ENCODE measurements at places on chromosomes 3 and 15. TPM values are rescaled to one million over a fixed set of nuclear protein-coding genes. Genes with fewer than 3 reads are reported as not detected.

Gene NLGN1
- 0.92 TPM for total RNA-seq

Gene UQCC5
- total RNA-seq = 14.5 TPM

Gene ZFAND6
- 96.6 TPM for total RNA-seq

- no peaks in the 10 kb centered on the region for H3K4me1 ChIP-seq
- no peak overlapping the region for H3K4me3 ChIP-seq
- no peak overlapping the region for H3K27ac ChIP-seq
- H3K27me3 ChIP-seq = no peaks in the 10 kb centered on the region
- H3K36me3 ChIP-seq = no peaks in the 10 kb centered on the region
- no peak for DNase-seq
Observed at GRCh38 chr3:143216709-143217182, 97.2 kb downstream of the CHST2 start.

DNA sequence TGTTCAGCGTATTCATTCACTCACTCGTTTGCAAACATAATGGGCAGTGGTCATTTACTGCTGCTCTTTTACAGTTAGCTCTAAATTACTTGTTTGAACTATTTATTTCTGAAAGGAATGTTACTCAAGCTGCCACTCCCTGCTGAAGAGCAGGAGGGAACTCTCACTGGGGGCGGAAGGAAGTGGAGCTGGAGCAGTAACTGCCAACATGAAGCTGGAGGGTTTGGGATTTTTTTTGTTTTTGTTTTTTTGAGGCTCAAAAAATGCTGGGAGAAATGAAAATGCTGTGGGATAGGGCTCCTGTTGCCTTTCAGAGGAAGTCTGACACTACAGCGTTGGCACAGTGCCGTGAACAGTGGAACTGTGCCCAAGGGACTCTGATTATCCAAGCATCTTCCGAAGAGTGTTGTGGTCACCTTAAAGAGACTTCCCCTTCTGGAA, 44.1 kb downstream of the SENP2 start:
- no peak overlapping the region for H3K4me3 ChIP-seq
- H3K4me1 ChIP-seq = peaks cover 13% of the 10 kb centered on the region
- H3K27ac ChIP-seq = peak overlapping the region; percentile 43
- H3K27me3 ChIP-seq = no peaks in the 10 kb centered on the region
- peaks cover 2% of the 10 kb centered on the region for H3K36me3 ChIP-seq
- DNase-seq = peak; percentile 45

DNA sequence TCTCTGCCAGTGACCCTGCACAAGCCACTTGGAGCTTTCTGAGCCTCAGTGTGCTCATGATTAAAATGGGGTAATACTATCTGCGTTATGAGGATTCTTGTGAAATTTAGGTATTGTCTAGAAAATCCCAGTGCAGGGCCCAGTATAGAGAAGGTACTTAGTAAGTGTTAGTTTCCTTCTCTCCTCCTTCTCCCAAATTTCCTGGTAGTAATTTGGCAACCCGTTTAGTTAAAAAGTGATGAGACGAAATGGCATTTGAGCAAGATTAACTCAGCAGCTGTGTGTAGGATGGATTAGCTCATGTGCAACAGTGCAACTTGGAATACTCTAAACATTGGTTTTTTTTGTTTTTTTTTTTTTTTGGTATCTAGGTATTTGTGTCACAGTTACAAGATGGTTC, 84.6 kb downstream of the SLCO3A1 start:
- H3K27me3 ChIP-seq = peaks cover 16% of the 10 kb centered on the region
- H3K36me3 ChIP-seq = no peaks in the 10 kb centered on the region
- DNase-seq = no peak
- no peak overlapping the region for H3K27ac ChIP-seq

GRCh38 chr3:147574621-147575020, 165.5 kb downstream of the ZIC1 start:
- H3K36me3 ChIP-seq = no peaks in the 10 kb centered on the region
- H3K4me1 ChIP-seq = no peaks in the 10 kb centered on the region
- H3K27ac ChIP-seq = no peak overlapping the region
- peaks cover 33% of the 10 kb centered on the region for H3K27me3 ChIP-seq
- no peak for DNase-seq

DNA sequence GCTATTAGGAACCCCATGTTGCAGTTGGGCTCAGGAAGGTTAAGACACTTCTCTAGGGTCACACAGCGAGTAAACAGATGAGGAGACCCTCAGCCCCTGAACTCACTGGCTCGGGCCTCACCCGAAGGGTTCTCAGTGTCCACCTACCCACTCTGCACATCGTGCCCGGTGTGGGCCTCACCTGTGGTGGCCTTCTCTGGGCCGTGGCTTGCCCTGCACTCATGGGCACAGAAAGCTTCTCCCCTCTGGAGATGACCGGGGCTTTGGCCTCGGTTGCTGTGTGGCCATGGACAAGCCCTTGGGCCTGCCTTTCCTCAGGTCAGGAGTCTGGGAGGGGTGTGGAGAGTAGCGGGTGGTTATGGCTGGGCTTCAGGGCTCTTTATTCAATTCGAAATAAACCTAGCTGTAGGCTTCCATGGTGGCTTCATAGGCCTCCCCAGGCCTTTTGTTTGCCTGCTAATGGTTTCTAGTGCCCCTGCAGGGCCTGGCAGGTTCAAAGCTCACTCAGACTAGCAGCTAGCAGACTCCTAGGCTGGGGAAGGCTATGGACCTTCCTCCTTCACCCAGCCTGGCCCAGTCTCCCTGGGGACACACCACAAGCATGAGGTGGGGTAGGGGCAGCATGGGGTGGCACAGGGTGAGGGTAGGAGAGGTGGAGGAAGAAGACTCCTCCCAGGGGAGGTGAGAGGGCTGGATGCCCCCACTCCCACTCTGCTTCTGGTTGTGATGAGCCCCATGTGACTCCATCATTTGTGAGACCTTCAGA, 103.1 kb downstream of the LINGO1 start:
- no peaks in the 10 kb centered on the region for H3K36me3 ChIP-seq
- H3K4me3 ChIP-seq = no peak overlapping the region
- no peaks in the 10 kb centered on the region for H3K27me3 ChIP-seq
- DNase-seq = no peak
- no peak overlapping the region for H3K27ac ChIP-seq
- peaks cover 4% of the 10 kb centered on the region for H3K4me1 ChIP-seq

- H3K27ac ChIP-seq = no peak overlapping the region
- no peaks in the 10 kb centered on the region for H3K4me1 ChIP-seq
- H3K27me3 ChIP-seq = no peaks in the 10 kb centered on the region
- H3K36me3 ChIP-seq = no peaks in the 10 kb centered on the region
- no peak overlapping the region for H3K4me3 ChIP-seq
Observed at GRCh38 chr3:99407257-99407656, 231.1 kb upstream of the COL8A1 start.

DNA sequence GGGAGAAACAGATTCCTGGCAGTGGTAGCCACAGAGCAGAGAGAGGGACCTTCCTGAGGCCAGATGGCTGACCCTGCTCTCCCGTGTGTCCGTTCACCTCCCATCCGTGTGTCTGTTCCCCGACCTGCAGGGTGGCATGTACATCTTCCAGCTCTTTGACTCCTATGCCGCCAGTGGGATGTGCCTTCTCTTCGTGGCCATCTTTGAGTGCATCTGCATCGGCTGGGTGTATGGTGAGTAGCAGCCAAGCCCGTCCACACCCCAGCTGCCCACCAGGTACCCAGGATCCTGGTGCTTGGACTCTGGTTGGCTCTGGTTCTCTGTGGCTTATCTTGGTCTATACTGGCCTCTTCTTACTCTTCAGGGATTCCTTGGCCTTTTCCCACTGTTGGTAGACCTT, 59.5 kb upstream of the SLC6A1 start:
- no peak for DNase-seq
- no peaks in the 10 kb centered on the region for H3K27me3 ChIP-seq
- no peaks in the 10 kb centered on the region for H3K36me3 ChIP-seq
- peak overlapping the region; percentile 68 for H3K27ac ChIP-seq
- H3K4me3 ChIP-seq = no peak overlapping the region
- peaks cover 20% of the 10 kb centered on the region for H3K4me1 ChIP-seq

- H3K27me3 ChIP-seq = no peaks in the 10 kb centered on the region
- no peak overlapping the region for H3K27ac ChIP-seq
- peaks cover 4% of the 10 kb centered on the region for H3K36me3 ChIP-seq
Observed at GRCh38 chr3:149908424-149908957, 62.2 kb downstream of the PFN2 start.
